ENCODE measurements at places on chromosomes 11 and 22. TPM values are rescaled to one million over a fixed set of nuclear protein-coding genes. Genes with fewer than 3 reads are reported as not detected.

GRCh38 chr11:83691451-83691950 is 405.3 kb upstream of the CCDC90B start:
- DNase-seq = peak; percentile 88

- no peak for DNase-seq
Observed at GRCh38 chr11:8382436-8383053, 118.9 kb upstream of the LMO1 start.

DNA sequence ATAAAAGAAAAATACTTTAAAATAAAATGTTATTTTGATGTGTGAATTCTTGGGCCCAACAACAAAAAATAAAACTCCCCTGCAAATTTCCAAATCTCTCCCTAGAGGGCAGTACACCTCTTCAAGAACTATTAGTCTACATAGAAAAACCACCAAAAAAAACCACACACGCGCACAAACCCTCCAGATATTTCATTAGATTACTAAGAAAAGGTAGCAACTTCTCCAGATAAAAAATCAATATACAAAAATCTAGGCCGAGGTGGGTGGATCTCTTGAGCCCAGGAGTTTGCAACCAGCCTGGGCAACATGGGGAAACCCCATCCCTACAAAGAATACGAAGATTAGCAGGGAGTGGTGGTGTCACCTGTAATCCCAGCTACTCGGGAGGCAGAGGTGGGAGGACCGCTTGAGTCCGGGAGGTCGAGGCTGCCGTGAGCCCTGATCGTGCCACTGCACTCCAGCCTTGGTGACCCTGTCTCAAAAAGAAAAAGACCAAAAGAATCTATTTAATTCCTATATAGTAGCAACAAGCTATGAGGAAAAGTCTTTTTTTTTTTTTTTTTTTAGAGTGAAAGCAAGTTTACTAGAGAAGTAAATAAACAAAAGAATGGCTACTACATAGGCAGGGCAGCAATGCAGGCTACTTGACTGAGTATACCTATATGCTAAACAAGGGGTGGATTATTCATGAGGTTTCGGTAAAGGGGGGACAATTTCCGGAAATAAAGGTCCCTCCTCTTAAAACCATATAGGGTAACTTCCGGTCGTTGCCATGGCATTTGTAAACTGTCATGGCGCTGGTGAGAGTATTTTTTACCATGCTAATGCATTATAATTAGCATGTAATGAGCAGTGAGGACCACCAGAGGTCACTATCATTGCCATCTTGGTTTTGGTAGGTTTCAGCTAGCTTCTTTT is 13.1 kb downstream of the B3GNT6 start:
- DNase-seq = peak; percentile 88

- DNase-seq = no peak
Observed at GRCh38 chr11:17692931-17693330, 26.4 kb upstream of the MYOD1 start.

DNA sequence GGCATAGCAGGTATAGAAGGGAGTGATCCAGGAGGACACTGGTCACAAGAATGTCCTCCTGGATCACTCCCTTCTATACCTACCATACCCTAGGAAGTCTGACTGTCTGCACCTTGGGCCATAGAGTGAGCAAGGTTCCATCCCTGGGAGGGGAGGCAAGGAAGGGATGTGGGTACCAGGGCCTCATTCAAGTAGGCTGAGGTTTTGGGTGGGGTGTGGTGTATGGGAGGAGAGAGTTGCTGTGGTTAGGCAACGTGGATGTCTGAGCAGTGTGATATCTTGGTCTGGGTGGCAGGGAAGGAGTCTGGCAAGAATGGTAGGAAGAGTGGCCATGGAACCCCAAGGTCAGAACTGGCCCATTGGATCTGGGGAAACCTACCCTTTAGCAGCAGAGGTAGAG is 13.2 kb downstream of the PPFIBP2 start:
- no peak for DNase-seq

DNA sequence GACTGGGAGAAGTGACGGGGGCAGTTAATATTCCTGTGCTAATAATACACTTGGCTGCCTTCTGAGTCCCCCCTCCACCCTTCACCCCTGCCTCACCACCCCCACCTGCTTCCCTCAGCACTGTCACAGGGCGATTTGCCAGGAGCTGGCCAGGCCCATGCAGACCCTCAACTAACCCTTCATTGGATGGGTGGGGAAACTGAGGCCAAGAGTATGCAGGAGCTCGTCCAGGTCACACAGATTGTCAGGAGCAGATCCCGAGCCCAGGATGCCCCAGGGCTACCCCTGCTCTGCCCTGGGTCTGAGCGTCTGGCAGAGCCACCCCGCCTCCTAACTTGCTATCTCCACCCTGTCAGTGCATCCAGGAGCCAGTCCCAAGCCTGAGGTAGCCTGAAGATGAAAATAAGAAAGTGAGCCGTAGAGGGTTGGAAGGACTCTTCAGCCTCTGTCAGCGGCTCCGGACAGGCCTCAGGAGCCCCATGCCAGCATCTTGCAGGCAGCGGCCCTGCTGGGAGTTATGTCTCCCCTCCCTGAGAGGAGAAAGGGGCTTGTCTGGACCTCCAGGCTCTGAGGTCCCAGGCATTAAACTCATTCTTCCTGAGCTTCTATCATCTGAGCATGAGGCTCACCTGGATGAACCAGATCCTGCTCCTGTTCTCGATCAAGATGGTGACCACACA is 6.2 kb downstream of the TPBGL start:
- DNase-seq = no peak

DNA sequence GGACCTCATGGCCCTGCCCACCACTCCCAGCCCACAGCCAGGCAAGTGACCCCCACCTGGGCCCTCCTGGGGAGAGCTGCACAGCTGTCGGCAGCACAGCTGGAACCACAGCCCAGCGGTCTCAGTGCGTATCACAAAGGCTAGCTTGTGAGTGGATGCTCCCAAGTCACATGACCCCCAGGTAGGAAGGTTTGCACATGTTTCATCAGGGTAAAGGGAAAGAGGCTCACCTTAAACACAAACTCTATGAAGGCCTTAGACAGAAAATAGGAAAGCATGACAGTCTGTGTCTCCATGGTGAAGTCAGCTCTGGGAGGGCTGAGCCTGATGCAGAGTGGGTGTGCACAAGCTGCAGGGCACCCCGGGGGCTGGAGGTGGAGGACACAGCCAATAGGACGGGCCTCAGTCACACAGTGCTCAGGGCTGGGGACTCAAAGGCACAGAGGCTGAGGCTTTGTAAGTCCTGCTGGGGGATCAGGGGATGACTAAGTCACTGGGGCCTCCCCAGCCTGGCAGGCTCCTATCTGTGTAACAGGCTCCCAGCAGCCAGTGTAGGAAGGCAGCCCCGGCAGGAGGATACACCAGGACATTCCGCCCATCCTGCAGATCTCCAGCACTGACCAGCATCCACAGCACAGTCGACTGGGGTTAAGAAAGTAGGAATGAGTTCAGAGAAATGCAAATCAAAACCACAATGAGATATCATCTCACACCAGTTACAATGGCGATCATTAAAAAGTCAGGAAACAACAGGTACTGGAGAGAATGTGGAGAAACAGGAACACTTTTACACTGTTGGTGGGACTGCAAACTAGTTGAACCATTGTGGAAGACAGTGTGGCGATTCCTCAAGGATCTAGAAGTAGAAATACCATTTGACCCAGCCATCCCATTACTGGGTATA is 22.0 kb downstream of the CELSR1 start:
- DNase-seq = no peak

DNA sequence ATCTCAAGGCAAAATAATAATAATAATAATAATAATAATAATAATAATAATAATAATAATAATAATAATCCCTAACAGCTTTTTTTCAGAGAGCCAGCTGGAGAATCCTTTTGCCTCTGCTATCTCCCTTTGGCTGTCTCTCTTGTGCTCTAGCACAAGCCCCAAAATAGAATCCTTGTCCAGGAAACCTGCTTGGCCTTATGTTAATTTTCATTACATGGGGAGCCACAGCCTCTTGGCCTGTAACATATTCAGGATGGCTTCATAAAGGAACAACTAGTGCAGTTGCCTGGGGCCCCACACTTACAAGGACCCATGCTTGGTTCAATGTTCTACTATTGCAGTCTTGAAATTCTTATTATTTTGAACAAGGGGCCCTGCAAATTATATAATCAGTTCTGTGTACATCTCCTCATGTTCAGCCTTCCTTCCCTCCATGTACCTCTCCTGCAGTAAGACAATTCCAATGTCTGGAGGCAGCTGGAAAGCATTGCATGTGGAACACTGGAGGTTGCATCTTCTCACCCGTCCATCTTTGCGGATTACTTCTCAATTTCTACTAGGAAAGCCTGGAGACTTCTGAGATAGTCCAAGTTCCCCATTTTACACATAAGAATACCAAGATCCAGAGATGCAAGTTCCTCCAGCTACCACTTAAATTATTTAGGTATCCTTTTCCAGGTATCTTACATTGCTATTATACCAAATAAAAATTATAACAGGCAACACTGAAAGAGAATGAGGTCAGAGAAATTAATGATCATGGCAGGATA is 37.8 kb upstream of the SORL1 start:
- DNase-seq = no peak

DNA sequence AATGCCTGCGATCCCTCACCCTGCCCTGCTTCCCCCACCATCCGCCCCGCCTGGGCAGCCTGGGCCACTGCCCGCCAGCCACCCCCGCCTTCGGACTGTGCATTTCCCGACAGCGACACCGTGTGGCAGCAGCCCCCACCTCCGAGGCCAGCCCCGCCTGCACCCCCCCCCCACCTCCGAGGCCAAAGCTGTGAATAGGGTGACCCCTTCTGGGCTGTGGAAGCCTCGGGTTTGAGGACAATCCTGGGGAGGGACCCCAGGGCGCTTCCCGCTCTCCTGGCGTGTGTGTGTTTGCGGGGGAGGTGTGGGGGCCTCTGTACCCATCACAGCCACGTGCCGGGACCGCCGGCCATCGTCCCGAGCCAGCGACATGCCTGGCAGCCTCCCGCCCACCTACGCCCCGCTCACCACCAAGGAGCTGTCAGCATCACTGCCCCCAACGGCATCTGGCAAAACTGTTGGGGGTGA is 33.8 kb upstream of the PPARA start:
- peak; percentile 88 for DNase-seq

- no peak for DNase-seq
Observed at GRCh38 chr22:20989323-20990138, 7.4 kb downstream of the LZTR1 start.

DNA sequence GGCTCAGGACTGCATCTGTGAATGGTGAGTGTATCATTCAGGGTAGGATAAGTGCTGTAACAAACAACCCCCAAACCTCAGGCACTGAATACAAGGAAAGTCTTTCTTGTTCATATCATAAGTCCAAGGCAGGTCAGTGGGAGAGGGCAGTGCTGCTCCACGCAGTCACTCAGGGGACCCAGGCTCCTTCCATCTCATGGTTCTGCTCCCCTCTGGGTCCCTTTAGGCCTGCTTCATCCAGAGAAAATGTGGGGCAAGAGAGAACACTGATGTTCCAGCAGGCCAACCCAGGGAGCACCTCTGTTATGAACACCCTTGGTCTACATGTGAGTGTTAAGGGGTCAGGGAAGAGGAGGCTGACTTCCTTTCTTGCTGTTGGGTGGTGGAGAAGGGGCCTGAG is 187.8 kb downstream of the CHST1 start:
- no peak for DNase-seq

- DNase-seq = peak; percentile 31
Observed at GRCh38 chr11:67504005-67504949, 886 bp downstream of the PITPNM1 start.

DNA sequence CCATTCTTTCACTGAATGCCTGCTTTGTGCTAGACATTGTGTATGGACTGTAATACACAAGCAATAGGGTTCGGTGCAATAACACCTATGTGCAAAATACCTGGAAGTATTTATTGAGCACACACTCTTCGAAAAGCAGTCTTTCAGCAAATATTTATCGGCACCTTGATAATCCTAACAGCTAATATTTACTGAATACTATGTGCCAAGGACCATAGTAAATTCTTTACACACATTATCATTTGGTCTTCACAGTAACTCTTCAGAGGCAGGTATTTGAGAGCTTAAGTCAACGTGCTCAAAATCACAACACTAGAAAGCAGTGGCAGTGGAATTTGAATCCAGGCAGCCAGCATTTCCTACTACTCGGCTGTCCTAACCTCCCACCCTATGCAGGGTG is 2.2 kb downstream of the B3GNT6 start:
- no peak for DNase-seq

DNA sequence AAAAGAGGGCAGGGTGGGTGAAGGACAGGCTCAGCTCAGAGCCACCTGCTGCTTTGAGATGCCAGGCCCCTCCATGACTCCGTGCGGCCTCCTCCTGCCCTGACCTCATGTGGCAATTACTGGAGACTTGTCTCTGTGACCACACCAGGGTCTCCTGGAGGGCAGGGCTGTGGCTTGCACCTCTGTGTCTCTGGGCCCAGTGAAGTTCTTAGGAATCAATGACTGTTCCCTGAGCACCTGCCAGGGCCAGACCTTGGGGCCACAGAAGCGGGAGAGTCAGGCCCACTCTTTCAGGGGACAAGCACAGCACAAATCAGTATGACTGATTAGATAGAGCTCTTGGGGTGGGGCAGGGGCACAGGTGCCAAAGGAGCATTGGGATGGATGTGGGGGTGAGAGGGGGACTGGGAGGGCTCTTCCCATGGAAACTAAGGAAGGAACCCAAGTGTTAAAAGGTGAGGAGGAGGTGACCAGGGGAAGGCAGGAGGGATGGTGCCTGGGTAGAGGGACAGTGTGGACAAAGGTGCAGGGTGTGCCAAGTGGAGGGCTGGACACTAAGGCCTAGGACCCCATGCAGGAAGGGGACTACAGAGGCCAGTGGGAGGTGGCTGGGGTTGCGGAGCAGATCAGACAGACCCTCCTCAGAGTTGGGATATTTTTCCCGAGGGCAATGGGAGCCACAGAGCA is 77.3 kb upstream of the SHISAL1 start:
- no peak for DNase-seq

DNA sequence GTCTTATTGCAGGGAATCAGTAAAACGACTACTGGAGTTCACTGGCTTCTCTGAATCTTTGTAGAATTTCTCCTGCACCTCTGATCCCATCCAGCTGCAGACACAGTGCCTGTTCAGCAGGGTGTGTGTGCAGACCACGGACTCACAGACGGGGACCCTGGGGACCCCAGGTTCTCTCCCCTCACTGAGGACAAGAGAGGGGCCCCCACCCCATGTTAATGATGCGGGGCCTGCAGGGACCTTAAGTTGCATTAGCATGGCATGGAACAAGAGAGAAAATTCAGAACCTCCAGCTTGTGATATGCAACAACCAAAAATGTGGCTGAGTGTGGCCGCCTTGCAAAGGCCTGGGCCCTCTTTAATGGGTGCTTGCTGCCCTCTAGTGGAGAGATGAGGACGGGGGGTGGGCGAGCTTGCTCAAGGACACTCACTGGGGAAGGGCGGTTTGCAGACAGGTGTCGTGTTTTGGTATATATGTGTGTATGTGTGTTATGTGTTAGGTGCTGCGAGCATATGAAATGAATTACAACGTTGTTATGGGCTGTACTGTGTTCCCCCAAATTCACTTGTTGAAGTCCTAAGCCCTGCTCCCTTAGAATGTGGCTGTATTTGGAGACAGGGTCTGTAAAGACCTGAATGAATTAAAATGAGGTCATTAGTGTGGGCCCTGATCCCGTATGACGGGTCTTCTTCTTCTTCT is 84.4 kb upstream of the SEPTIN5 start:
- DNase-seq = peak; percentile 64

The MS4A4A gene
- polyA plus RNA-seq = 16.4 TPM

The KCNJ11 gene
- 6.4 TPM for polyA plus RNA-seq

The PRRG4 gene
- 2.2 TPM for polyA plus RNA-seq

The AIFM3 gene
- 0.50 TPM for polyA plus RNA-seq

The SAA2 gene
- polyA plus RNA-seq = 0.24 TPM

The OR52E8 gene
- polyA plus RNA-seq = not detected

The ZNF215 gene
- 1.4 TPM for polyA plus RNA-seq

The SMC1B gene
- polyA plus RNA-seq = 0.24 TPM

The UVRAG gene
- 25.0 TPM for polyA plus RNA-seq

The MYOD1 gene
- 3.6 TPM for polyA plus RNA-seq

The MRPL11 gene
- polyA plus RNA-seq = 73.0 TPM

The C11orf87 gene
- polyA plus RNA-seq = 0.03 TPM

The OLFML1 gene
- polyA plus RNA-seq = 46.3 TPM

The TCIRG1 gene
- 31.4 TPM for polyA plus RNA-seq
